ENCODE measurements at places on chromosomes 3 and 15.

DNA sequence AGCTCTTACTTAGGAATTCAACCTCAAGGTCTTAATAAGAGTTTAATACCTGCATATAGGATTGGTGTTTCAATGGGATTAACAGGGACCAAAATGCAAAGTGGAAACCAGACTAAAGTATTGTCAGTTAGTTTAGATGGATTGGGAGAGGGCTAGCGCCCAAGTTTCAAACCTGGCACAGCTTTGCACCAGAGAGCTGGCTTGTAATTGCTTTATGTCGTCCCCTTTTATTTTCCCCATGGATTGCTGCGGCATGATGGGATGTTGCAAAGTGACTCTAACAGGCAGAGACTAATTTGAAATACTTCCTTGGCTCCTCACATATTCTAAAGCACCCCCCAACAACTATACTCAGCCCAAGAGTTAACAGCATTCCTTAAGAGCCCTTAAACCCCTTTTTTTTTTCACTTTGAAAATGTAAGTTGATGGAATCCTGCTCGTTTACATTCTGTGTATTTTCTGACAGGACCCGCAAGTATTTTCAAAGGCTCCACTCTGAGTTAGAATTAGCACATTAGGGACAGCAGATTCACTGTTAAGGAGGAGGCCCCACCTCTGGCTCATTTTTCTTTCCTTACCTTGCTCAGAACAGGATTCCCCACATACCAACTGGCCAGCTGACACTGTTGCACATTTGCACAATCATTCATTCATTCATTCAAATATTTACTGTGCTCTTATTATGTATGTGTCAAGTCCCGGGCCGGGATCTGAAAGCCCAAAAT, 214.2 kb downstream of the ERC2 start:
- no peak for DNase-seq

GRCh38 chr3:32419742-32420125, 28.1 kb downstream of the CMTM7 start:
- no peak for DNase-seq

DNA sequence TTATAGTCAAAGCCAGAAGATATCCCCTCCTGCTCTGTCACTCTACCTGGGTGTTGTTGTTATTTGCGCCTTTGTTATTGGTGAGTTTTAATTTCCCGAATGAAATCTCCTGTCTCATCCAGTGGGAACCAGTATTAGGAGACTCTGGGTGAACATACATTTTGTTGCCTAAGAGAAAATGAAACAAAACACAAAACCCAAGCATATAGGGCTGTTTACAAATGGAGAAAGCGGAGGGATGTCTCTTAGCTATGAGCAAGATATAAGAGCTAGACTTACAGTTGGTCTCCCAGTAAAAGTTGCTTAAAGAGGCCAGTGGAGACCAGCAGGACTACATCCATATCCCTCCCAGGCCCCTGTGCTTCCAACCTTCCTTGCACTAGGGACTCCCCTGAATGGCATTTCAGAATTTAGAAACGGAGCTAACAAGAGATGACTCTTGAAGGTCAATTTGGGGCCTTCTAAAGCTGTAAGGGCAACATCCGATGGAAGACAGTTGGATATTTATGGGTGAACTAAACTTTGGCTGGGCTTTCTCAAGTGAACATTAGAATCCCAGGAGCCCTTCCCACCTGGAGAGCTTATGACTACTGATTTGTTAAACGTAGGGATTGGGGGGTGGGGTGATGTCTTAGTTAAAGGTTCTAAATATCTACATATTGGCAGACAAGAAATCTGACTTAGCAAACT, 2.7 kb downstream of the EOMES start:
- no peak for DNase-seq

- DNase-seq, result peak; percentile 15
Measured at GRCh38 chr15:77118882-77119321, 48.0 kb upstream of the TSPAN3 start.

GRCh38 chr3:153901152-153901551, 220.0 kb upstream of the ARHGEF26 start:
- DNase-seq, result no peak

- no peak for DNase-seq
Measured at GRCh38 chr3:3587647-3587972, 211.6 kb upstream of the LRRN1 start.

DNA sequence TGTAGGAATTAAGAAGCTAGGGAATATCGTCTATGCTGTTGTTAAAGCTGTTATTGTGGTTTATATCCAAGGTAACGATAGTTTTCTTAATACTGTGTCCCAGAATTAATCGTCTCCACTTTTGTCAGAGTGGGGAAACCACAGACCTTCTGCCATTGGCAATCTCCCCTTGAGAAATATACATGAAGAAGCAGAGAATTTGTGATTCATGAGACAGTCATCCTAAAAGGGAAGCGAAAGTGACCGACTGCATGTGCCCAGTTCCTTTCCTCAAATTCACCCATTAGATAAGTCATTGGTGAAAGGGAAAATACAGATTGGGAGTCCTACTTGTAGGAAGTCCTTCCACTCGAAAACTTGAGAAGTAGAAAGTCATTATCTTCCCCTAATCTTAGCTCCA, 26.6 kb downstream of the DIPK2A start:
- no peak for DNase-seq

- no peak for DNase-seq
Measured at GRCh38 chr15:59924812-59925522, 79.1 kb upstream of the FOXB1 start.

Data from stimulated activated CD4-positive, alpha-beta T cell treated with anti-CD3 and anti-CD28 coated beads, Interleukin-1b, Interleukin-23, amount 100 ng/mL, for 4 hours (primary cell).